Effector CD8-positive, alpha-beta T cell (primary cell): ENCODE measurements at places on chromosomes 2 and 18.

DNA sequence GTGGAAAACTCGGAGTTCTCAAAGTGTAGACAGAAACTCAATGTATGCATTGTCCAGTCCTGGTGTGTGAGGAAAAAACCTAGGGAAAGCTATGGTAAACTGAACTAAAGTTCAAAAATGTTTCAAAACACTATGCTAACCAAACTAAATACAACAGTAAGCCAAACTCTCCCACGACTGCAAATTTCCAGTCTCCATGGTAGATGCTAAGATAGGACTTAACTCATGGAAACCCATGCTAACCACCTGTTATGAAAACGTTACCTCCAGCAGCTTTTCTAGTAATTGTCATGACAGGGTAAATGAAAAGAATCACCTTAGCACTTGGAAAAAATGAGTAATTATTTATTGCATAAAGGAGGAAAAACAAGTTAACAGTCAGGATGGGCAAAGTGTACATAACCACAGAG lies 135.7 kb upstream of the EPC2 start:
- DNase-seq = no peak

DNA sequence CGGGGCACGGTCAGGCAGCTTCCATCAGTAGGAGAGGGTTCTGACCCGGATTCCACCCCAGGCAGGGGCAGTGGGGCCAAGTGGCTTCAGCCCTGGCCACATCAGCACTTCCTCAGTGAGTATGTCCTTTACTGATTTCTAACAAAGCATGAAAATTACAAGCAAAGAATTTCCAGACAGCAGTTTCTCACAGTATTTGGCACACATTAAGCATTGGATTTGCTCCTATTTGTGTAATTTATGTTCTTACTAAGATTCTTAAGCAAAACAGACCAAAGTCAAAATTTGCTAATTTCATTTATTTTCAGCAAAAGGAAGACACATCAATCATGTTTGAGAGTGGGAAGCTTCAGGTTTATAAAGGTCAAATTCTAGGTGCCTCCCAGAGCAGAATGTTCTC lies 73.3 kb upstream of the NFATC1 start:
- DNase-seq = no peak

DNA sequence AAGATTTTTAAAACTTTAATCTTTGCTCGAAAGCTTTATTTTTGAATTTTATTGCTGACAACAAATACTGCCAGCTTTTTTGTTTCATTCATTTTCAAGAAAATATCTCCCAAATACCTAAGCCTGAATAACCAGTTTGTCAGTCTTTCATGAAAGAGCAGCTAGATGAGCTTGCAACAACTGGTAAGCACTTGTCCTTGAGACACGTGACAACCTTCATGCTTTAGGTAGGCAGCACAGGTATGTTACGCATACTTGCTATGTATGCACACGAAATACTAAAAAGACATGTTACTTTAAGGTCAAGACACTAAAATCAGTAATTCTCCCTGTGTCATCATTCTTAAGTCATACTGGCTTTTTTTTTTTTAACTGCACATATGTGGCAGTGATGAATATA lies 12.3 kb downstream of the CEBPZ start:
- no peak for DNase-seq

- no peak for DNase-seq
Observed at GRCh38 chr2:241975593-241976284, 106.2 kb downstream of the RTP5 start.

GRCh38 chr18:74234326-74235171 lies 57.2 kb downstream of the CYB5A start:
- DNase-seq = no peak

GRCh38 chr2:61775956-61776570 lies 77.8 kb downstream of the FAM161A start:
- DNase-seq = no peak

GRCh38 chr2:111209045-111209514 lies 88.4 kb downstream of the BCL2L11 start:
- no peak for DNase-seq

DNA sequence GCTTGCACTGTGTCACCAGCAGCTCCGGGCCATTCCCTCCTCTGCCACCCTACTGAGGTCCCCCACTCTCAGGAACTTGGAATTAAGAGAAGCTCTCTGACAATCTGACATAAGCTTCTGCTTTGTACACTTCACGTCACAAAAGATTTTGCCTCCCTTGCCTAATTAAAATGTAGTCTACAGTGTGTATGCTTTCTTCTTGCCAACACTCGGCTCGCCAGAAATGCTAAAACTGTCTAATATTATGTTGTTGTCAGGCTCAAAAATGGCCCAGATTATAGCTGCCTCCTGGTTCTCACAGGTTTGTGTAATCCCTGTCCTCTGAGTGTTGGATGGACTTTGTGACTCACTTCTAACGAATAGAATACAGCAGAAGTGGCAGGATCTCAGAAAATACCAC lies 474.7 kb downstream of the MBD2 start:
- DNase-seq = no peak

- DNase-seq = no peak
Observed at GRCh38 chr2:26522751-26523171, 44.8 kb upstream of the OTOF start.

- DNase-seq = no peak
Observed at GRCh38 chr2:168541858-168542257, 85.8 kb downstream of the CERS6 start.

GRCh38 chr2:198314559-198315153 lies 510.3 kb downstream of the PLCL1 start:
- DNase-seq = no peak

- DNase-seq = no peak
Observed at GRCh38 chr2:10494351-10495066, 46.4 kb upstream of the ODC1 start.

DNA sequence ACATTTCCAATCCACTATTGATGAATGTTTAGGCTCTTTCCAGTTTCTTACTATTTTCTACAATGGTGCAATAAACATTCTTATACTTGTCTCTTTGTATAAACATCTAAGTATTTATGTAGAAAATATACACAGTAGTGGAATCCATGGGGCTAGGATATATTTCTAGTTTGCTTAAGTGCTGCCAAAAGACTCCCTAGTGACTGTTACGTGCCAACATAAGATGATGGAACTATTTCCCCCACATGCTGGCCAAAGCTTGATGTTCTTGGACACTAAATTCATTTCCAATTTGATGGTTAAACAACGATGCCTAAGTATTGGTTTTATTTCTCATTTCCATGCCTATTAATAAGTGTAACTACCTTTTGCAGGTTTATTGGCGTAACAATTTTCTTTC lies 378.4 kb upstream of the HNRNPA3 start:
- DNase-seq = no peak

DNA sequence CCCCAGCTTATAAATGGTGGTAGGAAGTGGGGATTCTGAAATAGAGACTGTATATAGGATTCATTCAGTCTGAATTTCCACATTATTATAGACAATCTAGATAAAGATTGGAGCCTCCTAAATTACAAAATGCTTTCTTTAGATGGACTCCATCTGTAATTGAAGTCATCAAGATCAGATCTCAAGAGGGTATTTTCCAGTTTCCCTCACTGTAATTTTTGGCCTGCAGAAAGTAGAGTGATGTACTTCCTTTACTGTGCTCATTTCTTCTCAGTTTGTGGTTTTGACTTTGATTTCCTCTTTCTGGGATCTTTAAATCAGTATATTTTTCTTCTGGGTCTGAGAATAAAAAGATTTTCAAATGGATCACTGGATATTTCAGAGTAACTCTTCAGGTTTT lies 7.2 kb downstream of the BABAM2 start:
- no peak for DNase-seq

DNA sequence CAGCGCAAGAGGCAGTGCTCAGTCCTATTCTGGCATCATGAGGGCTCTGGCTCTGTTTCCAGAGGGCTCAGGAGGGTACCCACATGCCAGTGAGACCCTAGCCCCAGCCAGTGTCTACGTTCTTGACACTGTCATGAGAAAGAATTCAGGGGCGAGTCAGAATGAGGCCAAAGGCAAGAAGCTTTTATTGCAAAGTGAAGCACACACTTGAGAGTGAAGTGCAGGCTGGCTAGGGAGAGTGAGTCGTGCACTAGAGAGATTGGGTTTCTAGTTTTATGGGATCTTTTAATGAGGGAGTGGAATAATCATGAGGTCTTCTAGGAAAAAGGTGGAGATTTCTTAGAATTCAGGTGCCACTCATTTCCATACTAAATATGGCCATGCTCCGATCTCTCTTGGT lies 164.1 kb downstream of the DCDC2C start:
- no peak for DNase-seq

- DNase-seq = no peak
Observed at GRCh38 chr18:79740521-79741361, 57.0 kb upstream of the KCNG2 start.

- no peak for DNase-seq
Observed at GRCh38 chr2:233919938-233920337, 2.8 kb downstream of the TRPM8 start.

GRCh38 chr2:110804915-110805314 lies 72.5 kb downstream of the ACOXL start:
- no peak for DNase-seq

DNA sequence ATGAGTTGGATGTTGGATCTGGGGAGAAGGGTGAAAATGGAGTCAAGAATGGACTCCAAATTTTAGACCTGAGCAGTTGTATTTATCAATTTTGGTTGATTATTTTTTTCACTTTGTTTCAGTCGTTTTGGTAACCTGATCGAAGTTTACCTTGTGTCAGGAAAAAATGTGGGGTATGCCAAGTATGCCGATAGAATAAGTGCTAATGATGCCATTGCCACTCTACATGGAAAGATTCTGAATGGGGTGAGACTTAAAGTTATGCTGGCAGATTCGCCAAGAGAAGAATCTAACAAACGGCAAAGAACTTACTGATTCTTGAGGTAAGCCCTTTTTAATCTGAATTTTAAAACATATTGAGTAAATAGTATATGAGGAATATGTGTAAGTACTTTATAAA lies 13.6 kb downstream of the RBM45 start:
- no peak for DNase-seq

DNA sequence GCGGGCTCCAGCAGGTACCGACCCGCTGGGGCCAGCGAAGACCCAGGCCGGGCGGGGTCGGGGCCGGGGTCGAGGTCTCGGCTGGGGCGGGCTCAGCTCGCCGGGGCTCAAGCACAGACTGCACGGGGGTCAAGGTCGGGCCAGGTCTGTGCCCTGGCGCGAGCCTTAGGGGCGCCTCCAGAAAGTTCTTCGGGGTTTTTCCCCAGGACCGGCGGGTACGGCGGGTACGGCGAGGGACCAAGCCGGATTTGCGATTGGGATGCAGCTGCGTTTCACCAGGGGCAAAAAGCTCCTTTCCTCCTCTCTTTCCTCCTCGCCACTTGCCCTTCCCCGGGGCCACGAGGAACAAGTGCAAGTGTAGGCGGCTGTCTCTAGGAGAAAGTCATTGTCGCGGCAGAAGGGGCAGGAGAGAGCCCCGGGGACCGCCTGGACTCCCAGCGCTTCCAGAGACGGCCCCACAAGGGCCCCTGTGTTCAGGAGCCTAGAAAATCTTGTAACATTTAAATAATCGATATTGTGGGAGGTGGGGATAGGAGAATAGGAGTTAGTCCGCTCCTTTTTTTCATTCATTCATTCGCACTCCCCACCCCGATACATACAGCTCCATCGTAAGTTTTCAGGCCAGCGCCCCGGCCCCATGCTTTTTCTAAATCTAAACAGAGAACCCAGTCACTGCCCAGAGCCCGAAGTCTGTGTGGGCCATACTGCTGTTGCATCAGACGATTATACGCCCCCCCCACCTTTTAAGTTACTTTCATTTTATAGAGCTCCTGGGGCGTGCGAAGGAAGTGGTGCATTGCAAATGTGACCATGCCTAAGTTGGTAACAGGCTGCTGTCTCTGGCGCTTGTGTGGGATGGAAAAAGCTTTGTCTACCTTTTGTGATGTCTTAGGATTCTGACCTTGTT lies 679 bp downstream of the PMAIP1 start:
- peak; percentile 26 for DNase-seq

- DNase-seq = no peak
Observed at GRCh38 chr2:50951437-50951836, 80.5 kb downstream of the NRXN1 start.

- DNase-seq = no peak
Observed at GRCh38 chr2:229888031-229888430, 33.8 kb downstream of the TRIP12 start.

- no peak for DNase-seq
Observed at GRCh38 chr2:209459359-209459758, 35.5 kb downstream of the MAP2 start.
